ENCODE measurements at places on chromosomes 16 and 17.

DNA sequence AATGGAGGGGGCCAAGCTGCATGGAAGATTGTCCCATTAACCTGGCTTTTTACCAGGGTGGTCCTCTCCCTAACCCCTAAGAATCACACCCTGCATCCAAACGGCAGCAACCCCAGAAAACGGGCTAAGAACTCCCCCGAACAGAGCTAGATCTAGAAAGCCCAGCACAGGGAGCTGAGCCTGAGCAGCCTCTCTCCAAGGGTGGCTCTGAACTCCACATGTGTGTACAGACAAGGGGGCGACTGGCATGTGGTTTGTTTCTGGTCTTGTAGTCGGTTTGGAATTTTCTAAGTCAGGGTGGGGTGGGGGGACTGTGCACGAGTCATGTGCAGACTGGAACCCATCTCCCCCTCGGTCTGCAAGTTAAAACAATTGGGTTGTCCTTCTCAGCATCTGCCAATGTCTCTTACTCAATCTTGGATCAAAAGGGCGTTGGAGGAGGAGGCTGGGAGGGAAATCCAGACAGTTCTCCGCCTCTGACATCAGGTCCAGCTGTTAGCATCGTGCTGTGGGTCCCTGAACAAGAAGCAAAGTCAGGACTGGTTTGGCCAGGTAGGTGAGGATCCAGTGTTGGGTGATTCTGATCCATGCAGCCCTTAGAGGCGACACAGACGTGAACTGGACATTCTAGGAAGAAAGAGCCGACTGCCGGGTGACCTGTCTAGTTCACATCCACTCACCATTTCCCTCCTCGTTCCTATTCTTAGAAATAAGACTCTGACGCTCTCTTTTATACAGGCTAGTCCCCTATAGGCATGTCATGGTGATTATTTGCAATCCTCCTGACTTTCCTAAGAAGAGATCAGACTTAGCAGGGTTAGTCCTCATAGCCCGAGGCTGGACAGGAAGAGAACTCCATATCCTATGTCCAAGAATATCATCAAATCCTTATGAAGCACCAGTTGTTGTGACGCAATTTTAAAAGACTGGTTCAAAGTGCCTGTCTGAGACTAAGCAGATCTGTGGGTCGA, 381.8 kb downstream of the SOX9 start:
- DNase-seq, result no peak

DNA sequence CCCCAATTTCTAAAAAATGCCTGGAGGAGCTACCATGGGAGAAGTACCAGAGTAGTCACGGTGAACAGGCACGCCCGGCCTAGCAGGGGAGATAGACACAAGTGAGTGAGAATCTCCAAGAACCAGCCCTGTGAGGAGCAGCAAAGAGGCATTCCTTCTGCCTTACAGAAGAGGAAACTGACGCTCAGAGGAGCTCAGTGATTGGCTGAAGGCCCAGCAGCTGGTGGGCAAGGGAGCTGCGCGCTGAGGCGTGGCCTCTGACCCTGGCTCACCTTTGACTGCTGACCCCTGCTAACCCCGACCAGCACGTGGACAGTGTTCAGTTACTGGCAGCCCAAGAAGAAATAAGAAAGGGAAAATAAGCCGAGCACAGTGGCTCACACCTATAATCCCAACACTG, 1.8 kb downstream of the C16orf96 start:
- DNase-seq, result no peak

GRCh38 chr17:70215656-70216055, 46.3 kb downstream of the KCNJ2 start:
- DNase-seq, result no peak

GRCh38 chr16:89449726-89450335, 40.5 kb downstream of the ANKRD11 start:
- no peak for DNase-seq

DNA sequence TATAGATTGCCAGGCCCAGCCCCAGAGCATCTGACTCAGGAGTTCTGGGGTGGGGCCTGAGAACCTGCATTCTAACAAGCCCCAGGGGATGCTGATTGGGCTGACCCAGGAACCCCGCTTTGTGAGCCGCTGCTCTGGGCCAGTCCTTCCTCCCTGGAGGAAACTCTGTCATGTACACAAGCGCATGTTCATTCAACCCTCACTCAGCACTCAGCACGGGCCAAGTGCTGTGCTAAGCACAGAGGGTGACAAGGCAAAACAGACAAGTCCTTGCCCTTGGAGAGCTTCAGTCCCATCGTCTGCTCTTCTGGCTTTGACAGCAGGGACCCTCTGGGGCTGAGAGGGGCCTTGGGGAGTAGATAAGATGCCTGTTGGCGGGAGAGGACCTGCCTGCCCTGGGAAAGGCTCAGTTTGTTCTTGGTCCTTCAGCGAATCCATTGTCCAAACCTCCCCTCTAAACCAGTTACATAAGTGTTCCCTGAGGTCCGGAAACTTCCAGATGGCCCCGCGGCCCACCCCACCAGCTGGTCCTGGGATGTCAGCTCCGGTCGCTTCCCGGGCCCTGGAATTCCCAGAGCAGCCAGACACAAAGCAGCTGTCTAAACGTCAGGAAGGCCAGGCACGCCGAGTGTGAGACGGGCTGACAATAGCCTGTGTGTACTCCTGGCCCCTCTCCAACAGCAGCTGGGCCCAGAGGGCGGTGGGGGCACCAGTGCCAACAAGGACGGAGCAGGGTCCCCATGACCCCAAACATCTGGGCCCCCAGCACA, 88.8 kb downstream of the ZDHHC7 start:
- DNase-seq, result no peak

Data from CD4-positive, alpha-beta T cell treated with Interferon gamma for 1 hour (primary cell).